ENCODE measurements at places on chromosomes 7 and 10.

DNA sequence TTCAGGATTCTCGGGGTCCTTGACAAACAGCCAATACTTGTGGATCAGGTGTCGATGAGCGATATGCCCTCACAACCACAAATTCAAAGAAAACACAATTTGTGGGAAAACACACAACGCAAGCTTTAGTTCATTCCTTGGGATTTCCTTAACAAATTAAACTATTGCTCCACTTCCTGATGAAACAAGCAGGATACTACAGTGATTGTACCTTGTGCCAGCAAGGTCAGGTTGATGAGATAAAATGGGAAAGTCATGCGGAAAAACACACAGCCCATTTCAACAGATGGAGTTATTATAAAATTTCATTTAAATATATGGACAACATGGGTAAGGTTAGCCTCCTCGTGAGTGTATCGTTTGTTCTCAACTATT lies 8.8 kb upstream of the RHOBTB1 start:
- no peak for DNase-seq

DNA sequence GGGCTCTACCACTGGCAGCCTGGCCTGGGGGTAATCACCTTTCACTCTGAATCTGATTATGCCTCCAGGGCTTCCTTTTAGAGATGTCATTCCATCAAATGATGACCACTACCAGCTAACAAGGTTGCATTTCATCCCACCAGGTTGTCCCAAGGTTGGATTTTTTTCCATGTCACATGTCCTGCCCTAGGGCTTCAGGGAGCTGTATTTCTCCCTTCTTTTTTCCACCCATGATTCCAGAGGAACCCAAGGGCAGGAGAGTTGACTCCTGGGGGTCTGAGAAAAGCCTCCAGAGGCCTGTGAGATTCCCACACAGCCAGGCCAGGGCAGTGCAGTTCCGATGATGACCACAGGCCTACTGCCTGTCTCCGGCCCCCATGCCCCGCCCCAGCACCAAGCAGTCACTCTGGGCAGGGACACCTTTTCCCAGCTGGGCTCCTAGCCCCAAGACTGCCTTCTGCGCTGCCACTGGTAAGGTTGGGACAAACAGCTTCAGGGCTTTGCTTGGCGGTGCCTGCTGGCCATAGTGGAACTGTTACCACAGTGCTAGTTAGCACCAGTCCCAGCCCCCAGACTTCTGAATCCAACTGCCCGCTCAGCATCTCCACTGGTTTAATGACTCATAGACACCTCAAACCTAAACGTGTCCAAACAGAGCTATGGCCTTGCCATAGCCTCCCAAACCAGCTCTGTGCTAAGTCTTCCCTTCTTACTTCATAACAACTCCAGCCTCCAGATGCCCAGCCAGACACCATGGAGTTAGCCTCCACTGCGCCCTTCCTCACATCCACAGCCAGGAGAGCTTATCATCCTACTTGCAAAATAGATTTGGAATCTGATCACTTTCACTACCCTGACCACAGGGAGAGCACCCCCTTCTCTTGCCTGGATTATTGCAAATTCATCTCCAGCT lies 133.7 kb downstream of the ARHGAP22 start:
- no peak for DNase-seq

- no peak for DNase-seq
Measured at GRCh38 chr7:45061352-45061751, 27.4 kb downstream of the NACAD start.

GRCh38 chr7:12422554-12423320 lies 19.1 kb upstream of the VWDE start:
- no peak for DNase-seq

DNA sequence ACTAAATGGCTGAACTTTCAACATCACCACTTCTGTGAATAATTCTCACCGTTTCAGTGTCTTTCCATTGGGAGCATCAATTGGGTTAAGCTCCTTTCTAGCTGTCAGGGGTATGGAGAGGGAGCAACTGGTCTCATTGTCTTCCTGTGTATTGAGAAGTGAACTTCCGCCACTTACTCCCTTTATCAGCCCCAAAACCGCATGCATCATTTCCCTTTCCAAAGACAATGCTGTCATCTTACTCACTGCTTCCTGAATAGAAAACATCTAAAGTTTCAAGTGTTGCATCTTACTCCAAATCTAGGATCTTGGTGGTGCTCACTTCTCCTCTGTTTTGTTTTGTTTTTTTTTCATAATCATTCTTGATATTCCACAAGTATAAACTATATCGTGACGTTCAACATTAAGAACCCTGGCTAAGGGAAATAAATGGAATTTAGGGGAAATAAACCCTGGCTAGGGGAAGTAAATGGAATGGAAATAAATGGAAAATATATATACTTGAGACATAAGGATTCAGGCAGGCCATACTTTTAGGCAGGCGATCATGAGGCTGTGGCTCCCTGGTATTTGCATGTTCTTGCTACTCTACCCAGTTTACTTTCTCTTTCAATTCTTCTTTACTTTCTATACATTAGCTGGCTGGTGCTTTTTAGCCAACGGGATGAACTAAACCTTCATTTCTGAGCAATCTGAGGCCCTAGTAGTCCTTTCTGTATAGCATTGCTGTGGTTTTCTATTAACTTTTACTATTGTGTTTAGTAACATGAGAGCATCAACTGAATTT lies 371.9 kb downstream of the BMPER start:
- no peak for DNase-seq

DNA sequence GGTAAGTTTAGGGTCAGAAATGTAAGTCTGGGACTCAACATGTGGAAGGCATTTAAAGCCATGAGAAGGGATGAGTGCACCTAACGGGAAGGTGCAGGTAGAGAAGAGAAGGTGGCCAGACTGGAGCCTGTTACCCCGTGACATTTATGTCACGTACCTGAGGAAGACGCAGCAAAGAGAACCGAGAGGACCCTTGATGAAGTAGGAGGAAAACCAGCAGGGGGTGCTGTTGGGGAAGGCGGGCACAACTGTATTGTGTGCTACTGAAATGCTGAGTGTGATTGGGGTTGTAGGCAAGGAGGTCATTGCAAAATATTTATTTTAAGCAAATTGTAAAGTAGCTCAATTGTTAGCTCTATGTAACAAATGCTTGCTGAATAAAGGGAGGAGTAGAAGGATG lies 338.2 kb upstream of the PRKCQ start:
- no peak for DNase-seq

- no peak for DNase-seq
Measured at GRCh38 chr7:38223306-38223705, 45.3 kb downstream of the STARD3NL start.

- no peak for DNase-seq
Measured at GRCh38 chr7:107045195-107045960, 873 bp downstream of the PRKAR2B start.

DNA sequence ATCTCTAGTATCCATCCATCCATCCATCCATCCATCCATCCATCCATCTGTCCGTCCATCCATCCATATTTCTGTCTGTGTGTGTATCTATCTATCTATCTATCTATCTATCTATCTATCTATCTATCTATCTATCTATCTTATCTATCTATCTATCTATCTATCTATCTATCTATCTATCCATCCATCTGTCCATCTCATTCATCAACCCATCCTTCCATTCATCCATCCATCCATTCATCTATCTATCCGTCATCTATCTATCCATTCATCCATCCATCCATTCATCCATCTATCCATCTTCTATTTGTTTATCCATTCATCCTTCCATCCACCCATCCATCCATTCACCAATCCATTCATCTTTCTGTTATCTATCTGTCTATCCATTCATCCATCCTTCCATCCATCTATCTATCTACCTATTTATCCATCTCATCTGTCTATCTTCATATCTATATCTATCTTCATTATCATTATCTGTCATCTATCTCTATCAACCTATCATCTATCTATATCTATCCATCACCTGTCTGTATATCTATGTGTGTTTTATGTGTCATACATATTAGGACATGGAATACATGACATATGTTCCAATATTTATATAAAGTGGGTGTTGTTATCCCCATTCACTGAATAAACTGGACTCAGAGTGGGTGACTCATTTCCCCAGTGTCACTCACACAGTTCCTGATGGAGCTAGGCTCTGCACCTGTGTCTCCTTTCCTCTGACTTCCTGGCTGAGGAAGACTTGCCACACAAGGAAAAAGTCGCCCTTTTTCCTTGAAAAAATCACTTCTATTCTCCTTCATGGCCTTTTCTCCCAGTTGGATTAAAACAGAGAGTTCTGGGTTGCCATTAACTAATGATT lies 200.1 kb downstream of the CCDC3 start:
- no peak for DNase-seq

GRCh38 chr10:7756360-7756992 lies 31.3 kb downstream of the KIN start:
- no peak for DNase-seq

DNA sequence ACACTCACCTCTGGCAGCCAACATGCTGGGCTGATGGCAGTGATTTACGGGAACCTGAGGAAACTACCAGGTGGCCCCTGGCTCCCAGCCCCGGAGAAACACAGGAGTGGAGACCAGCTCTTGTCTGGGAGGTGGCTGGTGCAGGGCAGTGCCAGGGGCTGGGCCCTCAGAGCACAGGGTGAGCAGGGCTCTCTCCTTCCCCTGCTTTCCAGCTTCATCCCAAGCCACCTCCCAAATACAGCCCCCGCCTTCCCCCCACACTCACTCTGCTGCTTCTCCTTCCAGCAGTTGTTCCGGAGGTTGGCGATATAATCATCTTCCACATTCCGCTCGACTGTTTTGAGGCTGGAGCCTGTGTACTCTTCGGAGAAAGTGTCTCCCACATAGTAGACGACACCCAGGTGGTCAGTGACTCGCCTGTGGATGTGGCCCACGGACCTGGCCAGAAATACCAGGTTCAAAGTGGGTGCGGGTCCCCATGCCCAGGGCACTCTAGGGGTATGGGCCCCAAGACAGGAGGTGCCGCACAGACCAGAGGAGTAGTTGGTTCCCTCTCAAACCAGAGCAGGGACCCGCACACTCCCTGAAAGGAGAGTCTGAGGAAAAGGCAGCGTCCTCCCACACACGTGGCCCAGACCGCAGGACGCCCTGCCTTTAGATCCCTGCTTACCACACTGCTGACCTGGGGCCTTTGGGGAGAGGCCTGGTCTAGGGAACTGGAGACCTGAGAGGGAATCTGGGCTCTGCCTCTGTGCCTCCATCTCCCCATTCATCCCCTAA lies 18.3 kb downstream of the DNAJB12 start:
- no peak for DNase-seq

DNA sequence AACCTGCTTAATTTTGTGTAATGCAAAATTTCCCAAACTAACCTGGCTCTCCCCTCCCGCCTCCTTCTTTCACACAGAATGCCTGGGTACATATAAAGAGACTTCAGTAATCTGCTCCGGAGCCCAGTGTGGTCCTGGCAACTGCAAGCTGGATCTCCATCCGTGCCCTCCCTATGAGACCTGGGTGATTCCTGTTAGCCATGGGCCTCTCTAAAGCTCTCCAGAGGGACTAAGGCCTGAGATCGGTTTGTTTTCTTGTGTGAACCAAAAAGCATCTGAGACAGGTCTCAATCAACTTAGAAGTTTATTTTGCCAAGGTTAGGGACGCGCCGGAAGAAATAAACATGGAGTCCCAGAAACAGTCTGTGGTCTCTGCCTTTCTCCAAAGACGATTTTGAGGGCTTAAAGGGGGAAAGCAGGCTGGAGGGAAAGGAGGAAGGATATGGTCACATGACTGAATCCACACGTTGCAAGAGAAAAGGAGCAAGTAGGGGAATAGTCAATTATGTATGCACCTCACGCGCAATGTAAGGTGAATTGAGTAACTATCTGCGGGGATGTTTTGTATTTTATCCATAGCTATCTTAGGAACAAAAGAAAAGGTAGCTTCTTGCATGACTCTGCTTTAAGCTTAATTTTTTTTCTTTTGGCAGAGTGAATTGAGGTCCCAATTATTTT lies 46.2 kb upstream of the CCDC3 start:
- DNase-seq: no peak

DNA sequence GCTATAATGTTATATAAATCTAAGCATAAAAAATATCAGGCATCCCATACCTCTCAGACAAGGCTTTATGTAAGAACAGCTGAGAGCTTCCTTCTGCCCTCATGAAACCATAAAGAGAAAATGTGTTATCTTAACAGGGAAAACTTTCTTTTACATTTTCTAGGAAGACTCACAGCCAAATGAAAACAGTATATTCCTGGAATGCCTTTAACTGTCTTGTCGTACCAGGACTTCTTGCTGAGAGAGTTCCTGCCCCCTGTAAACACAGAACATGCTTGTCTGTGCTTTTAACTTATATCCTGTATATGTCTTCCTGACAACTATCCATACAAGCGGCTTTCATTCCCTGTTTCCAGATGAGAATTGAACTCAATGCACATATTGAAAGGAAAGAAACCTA lies 64.8 kb upstream of the AHR start:
- no peak for DNase-seq

- DNase-seq: no peak
Measured at GRCh38 chr10:44715136-44715535, 196.0 kb upstream of the TMEM72 start.

GRCh38 chr7:362402-363096 lies 72.6 kb downstream of the FOXL3 start:
- DNase-seq: no peak

- DNase-seq: peak; percentile 83
Measured at GRCh38 chr7:4641667-4642467, 40.2 kb upstream of the FOXK1 start.

GRCh38 chr10:62696798-62697197 lies 107.7 kb upstream of the ADO start:
- no peak for DNase-seq

GRCh38 chr7:85681241-85681640 lies 494.4 kb upstream of the SEMA3D start:
- no peak for DNase-seq

GRCh38 chr10:60003651-60004523 lies 97.5 kb upstream of the CCDC6 start:
- no peak for DNase-seq

DNA sequence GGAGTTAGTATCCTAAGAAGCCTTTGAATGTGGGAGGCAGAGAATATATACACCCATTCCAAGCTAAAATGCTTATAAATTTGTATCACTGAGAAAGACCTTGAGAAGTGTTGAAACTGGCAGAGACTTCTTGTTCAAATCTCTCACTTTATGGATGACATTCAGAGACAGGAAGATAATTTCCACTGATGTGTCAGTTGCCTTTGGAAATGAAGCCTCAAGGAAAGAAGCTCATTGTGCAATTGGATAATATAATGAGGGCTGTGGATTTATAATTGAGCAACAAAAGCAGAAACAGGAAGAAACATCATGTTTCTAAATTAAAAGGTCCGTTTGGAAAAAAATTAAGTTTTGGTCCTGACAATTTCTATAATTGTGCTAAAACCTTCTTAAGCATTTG lies 789.9 kb upstream of the IGFBP3 start:
- DNase-seq: no peak

Data from cortex of kidney (tissue), 1 donor.